ENCODE measurements at places on chromosomes 13 and 19.
A peak's percentile ranks its signal among the peaks of the same experiment; 100 is the strongest.

- no peak for DNase-seq
These were observed 163.5 kb downstream of the COG6 start for GRCh38 chr13:39818953-39819352.

DNA sequence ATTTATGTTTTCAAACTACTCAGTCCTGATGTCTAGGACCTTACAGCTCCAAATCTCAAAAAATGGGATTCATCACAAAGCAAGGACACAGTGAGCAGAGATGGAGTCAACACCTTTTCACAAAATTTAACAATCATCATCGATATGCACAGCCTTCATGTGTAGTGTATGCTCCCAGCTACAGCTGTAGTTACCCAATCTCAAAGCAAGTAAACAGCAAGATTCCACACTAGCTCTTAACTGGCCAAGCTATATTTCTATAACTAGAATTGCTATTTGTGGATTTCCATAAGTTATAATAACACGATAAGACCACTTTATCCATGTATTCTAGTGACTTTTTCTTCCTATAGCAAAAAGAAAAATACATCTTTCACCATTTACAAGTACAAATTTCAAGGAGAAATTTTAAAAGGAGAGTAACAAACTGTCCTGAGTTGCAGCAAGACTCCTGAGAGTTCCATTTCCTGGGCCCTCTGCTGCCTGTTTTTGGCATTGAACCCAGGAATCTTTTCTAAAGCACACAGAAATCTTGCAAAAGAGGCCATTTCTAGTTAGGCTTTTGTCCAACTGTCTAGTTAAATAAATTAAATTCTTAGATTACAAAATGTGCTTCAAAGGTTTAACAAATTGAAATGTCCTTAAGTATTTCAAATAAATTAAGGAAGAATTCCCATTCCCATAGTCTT lies 460.6 kb downstream of the FGF14 start:
- DNase-seq, result no peak

- no peak for DNase-seq
These were observed 4.9 kb downstream of the PLK5 start for GRCh38 chr19:1528596-1529429.

DNA sequence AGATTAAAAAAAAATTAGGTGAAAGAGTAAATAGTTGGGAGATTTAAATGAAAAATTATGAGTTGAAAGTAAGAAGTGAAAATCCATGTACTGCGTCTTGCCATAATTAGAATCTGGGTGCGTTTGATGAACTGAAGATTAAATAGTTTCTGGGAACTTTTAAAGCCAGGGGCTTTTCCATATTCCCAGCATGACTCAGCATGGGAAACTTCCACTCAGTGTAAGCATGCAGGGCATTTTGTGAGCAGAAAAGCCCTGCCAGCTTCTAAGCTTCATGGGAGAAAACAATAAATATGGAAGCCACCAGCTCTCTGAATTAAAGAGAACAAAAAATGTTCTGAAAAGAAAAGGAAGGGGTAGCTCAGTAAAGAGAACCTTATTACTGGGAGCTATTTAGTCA lies 62.0 kb upstream of the EDNRB start:
- no peak for DNase-seq

DNA sequence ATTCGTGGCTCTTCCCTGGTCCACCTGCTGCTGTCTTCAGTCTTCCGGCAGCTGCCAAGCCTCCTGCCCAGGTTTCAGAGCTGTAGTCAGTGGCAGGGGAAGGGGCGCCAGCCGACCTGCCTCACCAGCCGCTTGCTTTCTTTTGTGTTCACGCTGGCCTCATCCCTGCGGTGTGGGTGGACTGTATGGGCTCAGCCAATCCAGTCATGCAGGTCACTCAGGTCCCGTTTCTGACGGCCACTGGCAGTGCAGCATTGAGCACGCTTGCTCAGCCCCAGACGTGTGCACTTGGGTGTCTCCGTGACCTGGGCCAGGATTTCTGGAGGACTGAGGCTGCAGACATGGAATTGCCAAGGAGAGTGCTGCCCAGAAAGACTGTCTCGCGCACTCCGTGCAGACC lies 26.0 kb downstream of the AP1M1 start:
- DNase-seq, result no peak

- DNase-seq, result no peak
These were observed 26.5 kb downstream of the MED26 start for GRCh38 chr19:16601378-16602052.

DNA sequence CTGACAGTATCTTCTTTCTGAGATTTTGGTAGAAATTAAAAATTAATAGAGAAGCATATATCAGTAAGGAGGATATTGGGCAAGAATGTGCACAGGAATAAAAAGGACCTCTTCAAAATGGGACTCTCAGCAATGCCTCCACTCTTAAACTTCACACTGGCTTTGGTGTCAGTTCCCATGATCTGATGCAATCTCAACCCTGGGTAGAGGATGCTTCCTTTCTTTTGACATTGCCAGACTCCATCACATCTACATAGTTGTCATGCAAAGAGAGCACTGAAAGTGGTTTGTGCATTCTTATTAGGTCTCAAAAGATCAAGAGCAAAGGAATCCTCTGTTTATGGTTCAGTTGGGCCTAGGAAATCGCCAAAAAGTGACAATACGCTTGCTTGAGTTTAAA lies 26.3 kb downstream of the STARD13 start:
- no peak for DNase-seq

GRCh38 chr19:15396436-15396835 lies 16.8 kb upstream of the AKAP8 start:
- DNase-seq, result no peak

DNA sequence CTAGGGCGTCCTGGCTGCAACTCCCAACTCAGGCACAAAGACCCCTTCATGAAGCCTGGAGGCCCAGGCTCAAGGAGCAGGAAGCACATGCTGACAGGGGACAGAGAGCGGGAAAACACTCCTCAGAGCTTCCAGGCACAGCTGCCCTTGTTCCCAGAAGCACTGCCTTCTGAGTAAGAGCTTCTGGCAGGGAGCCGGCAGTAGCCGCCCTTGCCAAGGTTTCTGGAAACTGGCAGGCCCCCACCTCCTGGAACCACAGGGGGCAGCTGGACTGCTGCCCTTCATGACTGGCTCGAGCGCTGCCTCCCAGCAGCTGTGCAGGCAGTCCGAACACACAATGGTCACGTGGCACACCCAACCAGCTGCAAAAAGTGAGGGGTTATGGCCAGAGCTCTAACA lies 33.6 kb upstream of the EPHX3 start:
- DNase-seq, result no peak

- no peak for DNase-seq
These were observed 173.9 kb upstream of the SERP2 start for GRCh38 chr13:44199627-44200207.

DNA sequence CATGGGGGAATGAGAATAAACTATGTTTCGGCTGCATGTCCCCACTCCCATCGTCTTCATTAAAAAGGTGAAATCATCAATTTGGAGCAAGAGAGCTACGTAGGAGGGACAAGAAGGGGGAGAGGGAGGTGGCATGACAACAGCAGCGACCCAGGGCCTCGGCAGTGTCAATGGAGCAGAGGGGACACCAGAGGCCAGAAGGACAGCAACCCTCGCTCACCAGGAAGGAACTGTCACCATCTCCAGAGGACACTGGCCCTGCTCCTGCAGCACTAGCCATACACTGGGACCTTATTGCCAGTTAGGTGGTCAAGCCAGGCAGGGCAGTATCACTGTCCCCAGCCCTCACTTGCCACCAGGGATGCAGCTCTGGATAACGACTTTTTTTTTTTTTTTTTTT lies 34.2 kb downstream of the NAXD start:
- DNase-seq, result no peak

DNA sequence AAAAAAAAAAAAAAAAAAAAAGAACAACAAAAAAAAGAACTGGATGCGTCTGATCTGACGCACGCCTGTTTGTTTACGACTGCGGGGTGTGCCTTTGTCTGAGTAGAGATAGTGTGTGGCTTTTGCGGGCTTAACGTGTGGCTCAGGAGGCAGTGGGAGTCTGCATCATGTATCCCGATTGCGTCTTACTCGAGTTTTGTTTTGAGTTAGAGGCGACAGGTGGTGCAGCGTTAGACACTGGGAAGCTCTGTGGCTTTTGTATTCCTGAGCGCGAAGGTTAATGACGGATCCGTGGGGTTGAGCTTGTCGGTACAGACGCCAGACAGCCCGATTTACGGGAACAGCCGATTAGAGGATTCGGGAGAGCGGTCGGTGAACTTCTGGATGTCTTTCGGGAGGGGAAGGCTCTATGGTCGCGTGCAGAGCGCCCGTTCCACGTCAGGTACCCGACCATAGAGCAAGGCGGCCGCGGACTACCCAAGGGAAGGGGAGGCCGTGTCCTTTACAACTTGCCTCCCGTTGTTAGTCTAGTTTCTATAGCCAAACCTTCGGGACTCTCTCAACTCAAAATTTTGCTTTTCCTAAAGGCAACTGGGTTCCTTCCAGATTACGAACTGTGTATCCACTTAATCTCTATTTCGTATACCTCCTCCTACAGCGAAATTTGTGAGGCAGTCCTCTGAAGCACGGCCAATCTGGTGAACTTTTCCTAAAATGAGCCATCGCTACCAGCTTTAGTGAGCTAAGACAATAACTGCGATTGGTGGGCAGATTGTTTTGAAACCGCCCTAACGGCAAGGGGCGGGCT lies 926 bp upstream of the HNRNPUL1 start:
- peak; percentile 91 for DNase-seq

GRCh38 chr13:71789693-71790329 lies 77.2 kb downstream of the DACH1 start:
- no peak for DNase-seq

GRCh38 chr13:40120288-40120687 lies 464.8 kb downstream of the COG6 start:
- DNase-seq, result no peak

DNA sequence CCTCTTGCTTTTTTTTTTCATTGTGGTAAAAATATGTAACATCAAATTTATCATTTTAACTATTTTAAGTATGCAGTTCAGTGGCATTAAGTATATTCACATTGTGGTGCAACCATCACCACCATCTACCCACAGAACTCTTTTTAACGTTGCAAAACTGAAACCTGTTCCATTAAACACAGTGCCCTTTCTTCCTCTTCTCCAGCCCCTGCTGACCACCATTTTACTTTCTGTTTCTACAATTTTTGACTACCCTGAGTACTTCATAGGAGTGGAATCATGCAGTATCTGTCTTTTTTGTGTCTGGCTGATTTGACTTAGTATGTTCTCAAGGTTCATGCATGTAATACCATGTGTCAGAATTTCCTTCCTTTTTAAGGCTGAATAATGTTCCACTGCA lies 153.1 kb downstream of the FGF9 start:
- no peak for DNase-seq

GRCh38 chr13:39616087-39616694 lies 13.2 kb upstream of the LHFPL6 start:
- no peak for DNase-seq

DNA sequence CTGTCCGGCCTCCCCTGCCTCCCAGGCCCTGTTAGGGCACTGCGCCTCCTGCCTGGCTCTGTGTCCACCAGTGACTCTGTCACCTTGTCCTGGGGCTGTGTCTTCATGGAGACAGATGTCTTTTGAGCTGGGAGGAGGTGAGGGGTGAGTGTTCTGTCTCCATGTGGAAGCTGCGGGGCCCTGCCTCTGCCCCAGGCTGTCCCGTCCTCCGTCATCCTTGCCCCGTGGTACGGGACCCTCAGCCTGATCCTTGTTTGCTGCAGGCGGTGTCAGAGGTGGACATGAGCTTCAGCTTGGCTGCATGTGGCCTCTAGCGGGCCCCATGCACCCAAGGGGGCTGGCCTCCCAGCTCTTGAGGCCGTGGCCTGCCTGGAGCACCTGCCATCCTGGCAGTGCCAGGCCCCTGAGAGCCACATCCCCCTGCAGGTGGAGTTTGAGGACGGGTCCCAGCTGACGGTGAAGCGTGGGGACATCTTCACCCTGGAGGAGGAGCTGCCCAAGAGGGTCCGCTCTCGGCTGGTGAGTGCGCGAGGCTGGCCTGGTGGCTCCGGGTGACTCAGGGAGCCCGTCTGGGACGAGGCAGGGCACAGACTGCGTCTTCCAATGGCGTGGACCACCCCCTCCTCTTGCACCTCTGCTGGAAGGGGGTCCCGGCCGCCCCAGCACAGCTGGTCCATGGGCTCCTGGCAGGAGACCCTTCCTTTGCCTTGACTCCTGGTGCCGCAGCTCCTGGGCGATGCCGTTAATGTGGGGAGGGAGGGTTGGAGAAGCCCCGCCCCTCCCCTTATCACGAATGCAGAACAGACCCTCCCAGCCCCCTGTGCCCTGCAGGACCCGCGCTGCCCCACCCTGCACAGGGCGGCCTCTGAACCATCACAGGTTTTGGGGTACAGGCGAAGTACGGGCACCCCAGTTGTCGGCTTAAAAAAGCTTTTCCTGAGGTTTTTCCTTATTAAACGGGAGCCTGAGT lies 181.3 kb downstream of the KDM4B start:
- DNase-seq, result no peak

GRCh38 chr19:51450730-51451307 lies 7.4 kb downstream of the SIGLEC8 start:
- DNase-seq, result no peak

DNA sequence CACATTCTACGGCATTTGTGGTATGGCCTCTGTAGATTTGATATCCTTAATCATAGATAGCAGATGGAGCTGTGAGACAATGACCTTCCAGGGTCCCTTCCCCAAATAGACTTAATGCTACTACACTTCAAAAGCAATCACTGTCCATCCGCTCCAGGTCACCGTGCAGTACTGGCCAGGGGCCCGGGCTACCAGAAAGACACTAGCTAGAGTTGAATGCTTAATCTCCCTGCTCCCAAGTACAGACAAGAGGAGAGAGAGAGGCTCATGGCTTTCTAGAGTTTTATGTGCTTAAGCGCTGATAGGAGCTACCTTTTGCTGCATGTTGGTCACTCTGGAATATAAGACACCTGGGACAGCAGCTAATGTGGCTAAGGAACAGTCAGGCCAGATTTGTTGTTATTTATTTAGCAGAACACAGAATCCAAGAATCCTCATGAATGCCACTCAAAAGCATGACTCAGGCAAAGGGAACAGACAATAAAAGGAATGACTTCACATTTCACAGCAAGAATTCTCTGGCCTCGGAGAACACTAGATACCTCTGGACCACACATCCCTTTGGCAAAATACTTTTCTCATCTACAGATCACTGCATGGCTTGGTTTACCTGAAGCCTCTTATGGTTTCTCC lies 165.0 kb downstream of the LACC1 start:
- DNase-seq, result no peak

- DNase-seq, result no peak
These were observed 560.9 kb upstream of the PCDH9 start for GRCh38 chr13:67791047-67791446.

DNA sequence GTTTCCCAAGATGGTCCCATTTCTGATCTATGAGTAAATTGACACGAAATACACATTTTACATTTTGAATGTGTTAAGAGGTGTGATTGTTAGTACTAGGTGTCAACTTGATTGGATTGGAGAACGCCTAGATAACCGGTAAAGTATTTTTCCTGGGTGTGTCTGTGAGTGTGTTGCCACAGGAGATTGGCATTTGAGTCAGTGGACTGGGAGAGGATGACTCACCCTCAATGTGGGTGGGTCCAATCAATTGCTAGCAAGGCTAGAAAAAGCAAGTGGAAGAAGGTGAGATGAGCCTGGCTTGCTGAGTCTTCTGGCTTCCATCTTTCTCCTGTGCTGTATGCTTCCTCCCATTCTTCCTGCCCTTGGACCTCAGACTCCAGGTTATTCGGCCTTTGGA lies 960.7 kb upstream of the PCDH9 start:
- DNase-seq, result no peak

- no peak for DNase-seq
These were observed 481.4 kb downstream of the PCDH9 start for GRCh38 chr13:66748712-66749111.

- no peak for DNase-seq
These were observed 207.2 kb downstream of the SPRY2 start for GRCh38 chr13:80133631-80134261.
